ENCODE measurements at places on chromosomes 7 and 10. TPM values are rescaled to one million over a fixed set of nuclear protein-coding genes. Genes with fewer than 3 reads are reported as not detected.

- no peak for DNase-seq
Measured at GRCh38 chr10:80697926-80698325, 160.2 kb downstream of the SH2D4B start.

- DNase-seq, result no peak
Measured at GRCh38 chr7:87806150-87806549, 70.0 kb downstream of the SLC25A40 start.

- no peak for DNase-seq
Measured at GRCh38 chr7:11297764-11298163, 324.1 kb downstream of the PHF14 start.

GRCh38 chr7:70091362-70091761, 493.1 kb downstream of the AUTS2 start:
- DNase-seq, result no peak

The TMEM196 gene
- not detected for total RNA-seq

DNA sequence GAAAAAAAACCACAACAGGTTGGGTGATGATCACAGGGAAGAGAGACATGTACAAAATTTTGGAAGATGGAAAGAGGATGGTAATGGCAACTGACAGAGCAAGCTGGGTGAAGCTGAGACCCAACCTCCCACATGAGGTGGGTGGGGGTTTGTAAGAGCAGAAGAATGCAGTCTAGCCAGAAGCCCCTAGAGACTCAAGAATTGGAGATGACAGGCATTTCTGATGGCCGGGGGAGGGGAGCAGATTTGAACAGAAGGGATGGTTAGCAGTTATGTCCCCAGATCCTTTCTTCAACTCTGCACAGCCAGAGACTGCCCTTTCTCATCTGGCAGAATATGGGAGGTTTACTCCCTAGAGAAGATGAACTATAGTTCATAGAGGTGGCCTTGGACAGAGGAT, 208.0 kb downstream of the GALNT17 start:
- DNase-seq, result no peak

DNA sequence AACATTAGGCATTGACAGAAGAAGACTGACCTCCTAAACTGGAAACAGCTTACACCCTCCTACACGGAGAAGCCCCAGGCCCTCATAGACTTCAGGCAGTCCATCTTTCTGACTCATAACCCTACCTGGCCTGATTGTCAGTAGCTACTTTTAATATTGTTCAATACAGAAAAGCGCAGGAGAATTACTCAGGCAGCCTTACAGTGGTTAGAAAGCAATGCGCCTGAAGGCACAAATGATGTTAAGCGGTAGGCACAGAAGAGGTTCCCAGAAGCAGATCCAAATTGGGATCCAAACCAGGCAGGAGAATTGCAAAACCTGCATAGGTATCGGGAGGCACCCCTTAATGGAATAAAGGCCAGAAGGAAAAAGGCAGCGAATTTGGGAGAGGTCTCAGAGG, 5.4 kb upstream of the CYREN start:
- DNase-seq, result no peak

DNA sequence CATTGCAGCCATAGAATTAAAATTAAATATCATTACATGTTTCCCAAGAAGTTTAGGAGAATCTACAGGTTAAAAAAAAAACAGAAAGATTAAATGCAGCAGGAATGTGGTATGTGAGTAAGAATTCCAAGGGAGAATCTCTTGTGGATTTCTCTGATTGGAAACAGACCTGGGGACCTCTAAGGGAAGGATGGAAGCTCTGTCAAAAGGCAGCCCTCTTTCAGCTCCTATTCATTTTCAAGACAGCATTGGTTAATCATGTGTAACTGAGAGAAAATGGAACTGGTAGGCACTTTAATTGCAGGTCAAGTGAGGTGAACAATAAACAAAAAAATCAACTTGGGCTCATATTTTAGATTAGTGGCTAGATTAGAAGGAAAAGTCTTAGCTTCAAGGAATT, 81.4 kb upstream of the MTPN start:
- no peak for DNase-seq

DNA sequence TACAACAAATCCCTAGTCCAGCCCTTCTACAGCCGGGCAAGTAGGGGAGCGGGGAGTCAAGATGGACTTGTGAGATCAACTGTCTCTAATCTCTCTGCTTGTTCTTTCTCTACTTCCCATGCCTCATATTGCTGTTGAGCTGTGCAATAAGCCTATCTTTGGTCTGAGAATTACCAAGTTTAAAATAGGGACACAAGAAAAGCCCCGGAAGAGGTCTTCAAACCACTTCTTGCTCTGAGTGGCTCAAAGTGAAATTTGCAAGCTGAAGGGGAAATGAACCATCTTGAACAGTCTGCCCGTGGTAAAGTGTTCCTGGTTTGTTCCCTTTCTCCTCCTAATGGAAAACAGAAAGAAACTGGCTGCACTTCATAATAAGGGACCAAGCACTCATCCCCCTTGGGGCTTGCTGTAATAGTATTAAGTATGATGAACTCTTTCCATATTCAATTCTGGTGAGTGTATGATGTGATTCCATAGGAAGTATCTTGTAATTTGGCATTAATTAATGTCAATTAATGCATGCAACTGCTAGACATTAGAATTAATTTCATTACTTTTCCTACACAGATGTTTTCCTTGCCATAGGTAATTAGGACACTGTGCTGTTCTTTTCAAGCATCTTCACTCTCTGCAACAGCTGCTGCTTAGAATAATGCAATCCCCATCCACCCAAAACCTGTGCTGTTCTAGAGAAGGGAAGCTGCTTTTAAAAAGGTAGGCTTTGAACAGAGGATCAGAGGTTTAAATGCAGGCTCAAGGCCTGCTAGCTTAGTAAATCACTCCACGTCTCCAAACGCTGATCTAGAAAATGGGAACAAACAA, 449.6 kb downstream of the SORCS1 start:
- no peak for DNase-seq

The SFXN3 gene
- 43.2 TPM for total RNA-seq

DNA sequence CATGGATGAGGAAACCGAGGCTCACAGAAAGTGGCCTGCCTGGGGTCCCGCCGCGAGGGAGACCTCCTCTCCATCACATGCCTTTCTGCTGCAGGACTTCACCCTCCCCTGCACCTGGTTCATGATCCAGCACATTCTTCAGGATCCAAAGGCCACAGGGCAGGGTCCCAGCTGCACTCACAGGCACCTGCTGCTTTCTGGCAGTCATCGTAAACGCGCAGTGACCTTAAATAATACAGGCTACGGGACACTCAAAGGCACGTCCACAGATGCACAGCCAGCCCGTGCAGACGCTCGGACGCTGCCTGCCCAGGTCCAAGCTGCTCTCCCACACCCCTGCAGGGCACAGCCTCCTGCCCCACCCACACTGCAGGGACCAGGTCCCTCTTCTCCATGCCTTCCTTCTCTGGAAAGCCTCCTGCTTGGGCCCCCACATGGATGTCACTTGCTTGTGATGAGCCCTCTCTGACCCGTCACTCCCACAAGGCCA, 49.9 kb downstream of the CALML3 start:
- DNase-seq, result no peak

DNA sequence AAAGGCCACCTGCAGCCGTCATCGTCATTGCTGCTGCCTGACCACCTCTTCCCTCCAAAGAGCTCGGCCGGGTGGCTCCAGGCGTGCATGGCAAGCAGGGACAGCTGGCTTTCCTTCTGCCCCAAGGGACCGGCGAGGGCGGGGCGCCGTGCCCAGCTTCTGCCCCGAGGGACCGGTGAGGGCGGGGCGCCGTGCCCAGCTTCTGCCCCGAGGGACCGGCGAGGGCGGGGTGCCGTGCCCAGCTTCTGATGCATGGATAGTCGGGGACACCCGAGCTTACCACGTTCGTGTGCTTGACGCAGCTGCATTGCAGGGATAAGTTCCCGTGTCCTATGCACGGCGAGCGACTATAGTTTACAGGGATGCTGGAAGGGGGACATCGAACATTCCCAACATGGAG, 27.0 kb downstream of the CFAP46 start:
- no peak for DNase-seq

- no peak for DNase-seq
Measured at GRCh38 chr7:21941611-21942141, 4.0 kb downstream of the CDCA7L start.

- peak; percentile 58 for DNase-seq
Measured at GRCh38 chr7:100483090-100483721, 521 bp upstream of the NYAP1 start.

- no peak for DNase-seq
Measured at GRCh38 chr7:35849158-35849831, 48.4 kb downstream of the SEPTIN7 start.

DNA sequence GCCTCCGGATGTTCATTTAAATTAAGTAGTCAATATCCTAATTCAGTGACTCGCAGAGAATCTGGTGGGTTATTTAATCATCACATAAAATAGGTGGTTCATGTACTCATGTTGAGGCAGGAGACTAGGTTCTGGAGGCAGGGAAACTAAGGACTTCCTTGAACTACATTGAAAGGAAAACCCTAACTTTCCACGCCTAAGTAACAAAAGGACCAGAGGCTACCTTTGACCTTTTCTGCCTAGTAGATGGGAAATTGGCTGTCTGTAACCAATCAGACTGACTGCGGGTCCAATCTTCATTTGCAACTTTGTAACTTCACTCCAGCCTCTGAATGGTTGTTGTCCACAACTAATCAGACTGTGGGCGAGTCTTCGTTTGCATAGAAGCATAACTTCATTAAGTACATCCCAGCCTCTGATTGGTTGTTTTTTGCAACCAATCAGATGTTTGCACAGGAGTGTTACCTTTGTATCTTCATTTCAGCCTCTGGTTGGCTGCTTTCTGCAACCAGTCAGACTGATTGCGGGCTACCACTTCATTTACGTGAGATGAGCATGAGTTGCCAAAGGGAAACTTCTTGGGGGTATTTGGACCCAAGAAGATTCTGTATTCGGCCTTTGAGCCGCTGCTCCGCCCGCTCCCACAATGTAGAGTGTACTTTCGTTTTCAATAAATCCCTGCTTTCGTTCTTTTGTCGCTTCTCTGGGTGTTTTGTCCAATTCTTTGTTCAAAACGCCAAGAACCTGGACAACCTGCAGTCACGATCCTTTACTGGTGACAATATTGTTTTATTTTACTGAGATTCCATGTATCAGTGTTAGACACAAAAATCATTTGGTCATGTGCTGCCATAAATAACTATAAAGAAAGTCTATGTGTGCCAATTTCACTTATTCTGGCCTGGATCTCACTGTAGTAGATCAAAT, 1.7 kb upstream of the ST7 start:
- no peak for DNase-seq

DNA sequence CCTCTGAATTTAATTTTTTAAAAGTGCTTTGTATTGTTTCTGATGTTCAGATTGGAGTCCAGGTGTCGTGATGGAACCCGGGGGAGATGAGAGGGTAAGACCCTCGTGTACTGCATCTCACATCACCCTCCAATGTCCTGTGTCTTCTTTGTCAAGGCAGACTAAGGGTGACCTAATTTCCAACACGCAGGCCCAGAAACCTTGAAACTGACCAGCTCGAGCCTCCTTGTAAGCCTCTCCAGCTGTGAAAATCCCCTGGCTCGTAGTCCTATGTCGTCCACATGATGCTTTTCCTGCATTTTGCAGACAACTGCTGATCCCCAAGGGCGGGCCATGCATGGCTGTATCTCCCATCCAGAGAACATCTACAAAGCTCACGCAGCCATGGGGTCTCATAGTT, 220.2 kb downstream of the ARHGAP12 start:
- no peak for DNase-seq

DNA sequence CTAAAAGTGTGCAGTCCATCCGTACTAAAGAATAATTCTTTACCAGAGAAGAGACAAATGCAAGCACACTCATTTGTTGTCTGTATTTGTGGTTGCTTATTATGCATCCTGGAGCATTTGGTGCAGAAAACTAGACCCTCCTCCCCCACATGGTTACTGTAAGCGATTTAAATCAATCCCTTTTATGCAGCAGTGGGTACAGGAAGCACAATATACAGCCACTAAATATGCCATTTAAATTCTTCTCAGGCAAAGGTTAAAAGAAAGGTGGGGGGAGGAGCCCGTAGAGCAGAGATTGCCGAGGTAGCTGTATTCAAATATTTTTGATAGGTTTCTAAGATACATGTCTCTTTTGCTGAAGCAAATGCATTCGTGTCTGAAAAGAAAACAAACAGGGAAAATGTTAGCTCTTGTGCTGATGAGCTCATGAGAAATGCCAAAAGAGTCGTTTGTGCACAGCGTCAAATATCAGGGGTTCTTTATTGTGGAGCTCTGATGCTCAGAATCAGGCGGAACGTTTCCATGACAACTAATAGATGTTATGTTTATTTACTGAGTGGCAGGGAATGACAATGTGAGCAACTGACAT, 131.3 kb upstream of the NPVF start:
- DNase-seq, result no peak

DNA sequence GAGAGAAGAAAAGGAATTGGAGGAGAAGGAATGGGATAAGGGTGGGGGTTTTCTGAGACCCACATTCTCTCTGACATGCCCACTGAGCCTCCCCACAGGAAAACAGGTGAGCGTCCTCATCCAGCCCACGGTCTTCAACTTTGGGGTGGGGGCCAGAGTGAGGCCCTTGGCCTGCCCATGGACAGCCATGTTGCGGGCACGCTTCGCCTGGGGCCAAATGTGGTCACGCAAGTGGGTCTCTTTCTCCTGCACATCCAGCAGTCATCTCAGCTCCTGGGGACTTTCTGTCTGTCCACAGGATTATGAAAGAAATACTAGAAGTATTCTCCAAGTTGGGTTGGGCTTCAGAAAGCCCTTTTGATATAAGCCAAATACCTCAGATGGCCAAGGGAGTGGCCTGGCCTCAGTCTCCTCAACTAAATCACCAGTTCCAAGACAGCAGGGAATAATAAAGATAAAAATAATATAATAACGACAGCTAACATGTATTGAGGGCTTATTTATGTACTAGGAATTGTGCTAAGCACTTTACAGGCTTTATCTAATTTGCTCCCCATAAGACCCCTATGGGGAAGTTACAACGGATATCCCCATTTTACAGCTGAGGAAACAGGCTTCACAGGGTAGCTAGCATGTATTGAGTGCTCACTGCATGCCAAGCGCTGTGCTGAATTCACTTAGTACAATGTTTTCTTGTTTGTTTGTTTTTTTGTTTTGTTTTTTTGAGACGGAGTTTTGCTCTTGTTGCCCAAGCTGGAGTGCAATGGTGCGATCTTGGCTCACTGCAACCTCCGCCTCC, 57.2 kb upstream of the LBX1 start:
- no peak for DNase-seq

The ECHDC3 gene
- total RNA-seq, result 1.5 TPM

GRCh38 chr10:121818599-121818998, 109.2 kb downstream of the ATE1 start:
- no peak for DNase-seq

DNA sequence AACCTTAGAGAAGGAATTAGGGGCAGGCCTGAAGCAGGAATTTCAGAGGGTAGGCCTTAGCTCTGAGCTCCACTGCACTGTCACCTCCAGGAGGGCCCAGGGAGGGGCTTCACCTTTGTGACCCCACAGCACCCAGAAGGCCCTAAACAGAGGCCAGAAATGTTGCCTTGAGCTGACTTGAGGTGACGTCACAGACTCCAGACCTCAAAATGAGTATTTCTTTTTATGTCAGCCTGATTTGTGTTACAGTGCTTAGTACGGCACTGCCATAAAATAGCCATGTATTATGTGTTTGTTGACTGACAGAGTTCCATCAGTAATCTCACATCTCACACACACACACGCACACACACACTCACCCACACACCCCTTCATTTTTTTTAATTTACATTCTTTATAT, 211.2 kb downstream of the CCDC3 start:
- DNase-seq, result no peak

Measured in CD4-positive, alpha-beta T cell (primary cell).